ENCODE measurements at places on chromosomes 4 and X.

- DNase-seq: no peak
Measured at GRCh38 chr4:185219551-185220344, 10.3 kb downstream of the SNX25 start.

- DNase-seq: no peak
Measured at GRCh38 chr4:162894387-162894786, 272.3 kb downstream of the NAF1 start.

- DNase-seq: no peak
Measured at GRCh38 chr4:95550115-95550987, 1.6 kb upstream of the UNC5C start.

DNA sequence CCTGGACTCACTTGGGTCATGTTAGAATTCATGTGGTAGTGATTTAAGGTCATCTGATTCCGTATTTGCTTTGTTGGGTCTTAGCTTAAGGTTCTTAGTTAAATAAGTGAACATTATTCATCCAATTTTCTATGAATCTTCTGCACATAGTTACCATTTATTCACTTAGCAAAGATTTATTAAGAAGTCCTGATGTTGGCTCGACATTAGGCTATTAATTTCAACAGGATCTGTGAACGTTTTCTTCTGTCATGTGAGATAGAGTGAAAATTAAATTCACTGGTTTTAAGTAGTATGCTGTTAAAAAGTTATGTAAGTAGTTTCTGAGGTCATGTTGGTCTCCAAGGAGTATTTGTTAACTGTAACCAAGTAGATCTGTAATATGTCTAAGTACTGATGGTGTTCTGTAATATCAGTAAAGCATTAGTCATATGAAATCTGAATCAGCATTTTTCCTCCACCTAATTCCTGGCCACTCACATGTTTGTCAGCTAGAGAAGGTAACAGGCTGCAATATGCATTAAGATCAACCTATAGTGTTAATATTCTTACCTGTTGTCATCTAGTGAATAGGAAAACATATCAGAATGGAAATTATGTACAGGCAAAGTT, 155.6 kb downstream of the PCDH7 start:
- DNase-seq: no peak

GRCh38 chr4:121989715-121990114, 37.9 kb upstream of the TRPC3 start:
- no peak for DNase-seq

DNA sequence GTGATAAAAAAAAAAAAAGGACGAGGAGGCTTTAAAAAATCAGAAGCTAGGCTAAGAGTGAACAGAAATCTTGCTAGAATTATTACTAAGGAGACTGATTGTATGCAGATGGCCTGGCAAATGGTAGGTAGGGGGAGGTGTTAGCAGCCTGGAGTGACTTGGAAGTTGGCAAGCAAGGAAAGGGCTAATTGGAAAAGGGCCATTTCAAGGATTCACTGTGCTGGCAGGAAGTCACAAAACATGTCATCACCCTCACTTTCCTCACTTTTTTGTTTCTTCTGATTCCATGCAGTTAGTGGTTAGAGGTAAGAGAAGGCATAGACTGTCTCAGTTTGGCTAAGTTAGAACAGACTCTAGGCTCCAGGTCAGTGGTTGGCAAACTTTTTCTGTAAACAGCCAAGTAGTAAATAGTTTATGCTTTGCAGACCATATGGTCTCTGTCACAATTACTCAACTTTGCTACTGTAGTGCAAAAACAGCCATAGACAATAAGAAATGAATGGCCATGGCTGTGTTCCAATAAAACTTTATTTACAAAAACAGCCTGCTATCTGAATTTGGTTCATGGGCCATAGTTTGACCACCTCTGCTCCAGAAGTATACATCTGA, 646.5 kb upstream of the ACTRT1 start:
- DNase-seq: no peak

- DNase-seq: no peak
Measured at GRCh38 chrX:106672527-106672926, 54.0 kb upstream of the RNF128 start.

GRCh38 chr4:138393886-138394610, 151.9 kb upstream of the SLC7A11 start:
- DNase-seq: no peak
